ENCODE measurements at places on chromosomes 7 and 10.

DNA sequence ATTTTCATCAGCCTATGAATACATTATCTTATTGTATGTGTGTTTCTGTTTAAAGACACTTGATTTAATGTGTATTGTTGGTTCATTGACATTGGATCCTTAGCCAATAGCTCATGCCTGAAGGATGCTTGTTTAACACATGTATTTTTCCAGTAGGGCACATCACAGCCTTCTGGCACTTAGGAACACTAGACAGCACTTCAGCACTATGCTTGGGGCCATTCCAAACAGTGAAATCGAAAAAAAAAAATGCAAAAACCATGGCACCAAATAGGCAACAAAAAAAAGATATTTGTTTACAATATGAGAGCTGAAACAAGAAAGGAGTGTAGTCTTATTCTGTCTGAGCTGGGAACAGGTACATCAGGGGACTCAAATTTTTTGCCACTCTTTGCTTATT is 262.8 kb downstream of the SLC25A13 start:
- DNase-seq: no peak

DNA sequence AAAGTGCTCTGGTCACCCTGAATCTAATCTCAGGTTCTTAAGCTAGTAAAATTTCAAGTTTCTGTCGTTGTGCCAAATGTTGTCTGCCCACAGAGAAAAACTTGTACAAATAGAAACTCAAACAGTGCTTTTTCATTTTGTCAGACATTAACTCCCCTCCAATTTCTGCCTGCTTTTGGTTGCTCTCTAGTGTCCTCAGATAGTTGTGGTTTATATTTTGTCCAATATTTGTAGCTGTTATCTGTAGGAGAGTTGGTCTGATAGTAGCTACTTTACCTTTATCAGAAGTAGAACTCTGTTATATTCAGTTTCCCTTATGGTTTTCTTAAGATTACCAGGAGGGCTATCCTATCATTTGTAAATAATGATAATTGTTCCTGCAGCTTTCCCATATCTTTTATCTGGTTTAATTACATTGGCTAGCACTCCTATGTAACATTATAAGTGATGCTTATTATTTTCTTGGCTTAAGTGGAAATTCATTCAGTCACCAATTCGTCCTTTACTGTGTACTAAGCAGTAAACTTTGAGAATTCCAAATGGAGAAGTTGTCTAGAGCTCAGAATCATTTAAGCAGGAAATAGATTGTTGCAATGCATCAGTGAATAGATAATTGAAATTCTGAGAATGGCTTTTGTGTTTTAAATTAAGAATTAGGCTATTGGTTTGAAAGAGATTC is 91.0 kb downstream of the ANKIB1 start:
- no peak for DNase-seq

DNA sequence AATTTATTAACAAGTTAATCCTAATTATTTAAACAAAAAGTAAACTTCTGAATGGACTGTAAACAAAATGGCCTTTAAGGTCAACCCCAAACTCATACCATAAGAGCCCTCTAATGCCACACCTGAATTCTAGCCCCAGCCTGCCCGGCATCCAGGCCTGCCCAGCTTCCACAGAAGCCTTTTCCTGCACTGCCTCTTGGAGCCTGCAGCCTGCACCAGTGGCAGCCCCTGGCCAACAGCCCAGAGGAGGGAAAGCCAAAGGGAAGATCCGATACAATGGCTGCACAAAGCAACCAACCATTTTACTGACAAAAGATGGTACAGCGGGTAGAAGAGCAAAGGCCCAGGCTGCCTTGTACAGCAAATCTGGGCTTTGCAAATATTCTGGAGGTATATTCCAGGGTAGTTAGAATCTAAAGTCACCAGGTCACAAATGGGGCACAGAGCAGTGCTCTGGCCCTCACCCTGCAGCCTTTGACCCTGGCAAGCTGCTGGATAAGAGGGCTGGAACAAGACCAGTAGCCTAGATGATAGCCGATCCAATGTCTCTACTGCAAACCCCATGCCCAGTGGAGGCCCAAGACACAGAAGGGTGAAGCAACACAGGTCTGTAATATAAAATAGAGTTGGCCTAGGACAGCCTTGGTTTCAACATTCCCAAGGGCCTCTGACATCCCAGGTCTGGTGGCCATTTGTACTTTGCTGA is 12.5 kb upstream of the CH25H start:
- no peak for DNase-seq

- no peak for DNase-seq
Measured at GRCh38 chr10:73886661-73887293, 12.4 kb upstream of the CAMK2G start.

DNA sequence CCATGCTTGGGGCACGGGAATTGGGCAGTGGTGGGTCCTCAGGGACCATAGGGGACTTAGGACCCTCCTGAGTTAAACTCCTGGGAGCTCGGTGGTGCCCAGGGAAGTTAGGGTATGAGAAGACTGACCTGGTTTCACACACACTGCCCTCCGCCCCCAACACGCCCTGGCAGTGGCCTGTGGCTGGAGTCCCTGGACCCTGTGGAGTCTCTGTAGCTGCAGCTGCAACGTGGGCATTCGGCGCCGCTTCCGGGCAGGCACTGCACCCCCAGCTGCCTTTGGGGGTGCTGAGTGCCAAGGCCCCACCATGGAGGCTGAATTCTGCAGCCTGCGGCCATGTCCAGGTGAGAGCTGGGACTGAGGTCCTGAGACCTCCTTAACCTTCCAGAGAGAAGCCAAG is 29.9 kb upstream of the ZNF862 start:
- no peak for DNase-seq

GRCh38 chr7:131249003-131249402 is 78.7 kb upstream of the MKLN1 start:
- DNase-seq: no peak

DNA sequence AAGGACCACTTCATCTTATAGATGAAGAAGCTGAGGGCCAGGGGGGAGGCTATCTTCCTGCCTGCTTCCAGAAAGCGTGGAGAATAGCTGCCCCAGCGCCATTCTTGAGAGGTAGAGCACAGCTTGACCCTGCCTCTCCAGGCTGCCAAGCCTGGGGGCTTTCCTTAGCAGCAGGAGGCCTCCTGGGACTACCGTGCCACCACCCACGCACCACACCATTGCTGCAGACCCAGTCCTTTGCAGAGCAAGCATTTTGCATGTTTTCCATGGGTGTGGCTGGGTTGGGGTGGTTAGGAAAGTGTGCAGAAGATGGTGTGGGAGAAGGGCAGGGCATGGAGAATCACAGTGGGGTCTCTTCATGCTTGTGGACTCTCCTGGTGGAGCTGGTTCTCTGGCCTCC is 64.9 kb downstream of the TBXAS1 start:
- no peak for DNase-seq

GRCh38 chr7:138208142-138208570 is 131.9 kb downstream of the AKR1D1 start:
- DNase-seq: no peak

- DNase-seq: no peak
Measured at GRCh38 chr7:2005786-2006185, 227.0 kb downstream of the MAD1L1 start.

- DNase-seq: no peak
Measured at GRCh38 chr7:70321016-70321590, 722.8 kb downstream of the AUTS2 start.

DNA sequence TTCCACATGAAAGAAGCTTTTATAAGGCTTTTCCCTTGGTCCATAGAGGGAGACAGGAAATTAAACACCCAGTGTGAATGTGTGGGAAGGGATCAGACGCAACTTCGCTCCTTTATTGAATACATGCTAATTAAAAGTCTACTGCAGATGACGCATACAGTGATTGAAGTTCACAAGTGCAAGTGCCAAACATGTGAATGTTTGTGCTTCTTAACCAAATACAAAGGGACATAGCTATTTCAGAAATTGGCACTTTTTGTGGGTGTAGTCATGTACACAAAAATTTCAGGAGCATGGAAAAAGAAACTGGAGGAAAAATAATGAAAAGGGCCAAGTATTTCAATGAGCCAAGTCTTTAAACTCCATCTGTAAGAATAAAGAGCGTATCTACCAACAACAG is 283.7 kb downstream of the SKAP2 start:
- DNase-seq: no peak

DNA sequence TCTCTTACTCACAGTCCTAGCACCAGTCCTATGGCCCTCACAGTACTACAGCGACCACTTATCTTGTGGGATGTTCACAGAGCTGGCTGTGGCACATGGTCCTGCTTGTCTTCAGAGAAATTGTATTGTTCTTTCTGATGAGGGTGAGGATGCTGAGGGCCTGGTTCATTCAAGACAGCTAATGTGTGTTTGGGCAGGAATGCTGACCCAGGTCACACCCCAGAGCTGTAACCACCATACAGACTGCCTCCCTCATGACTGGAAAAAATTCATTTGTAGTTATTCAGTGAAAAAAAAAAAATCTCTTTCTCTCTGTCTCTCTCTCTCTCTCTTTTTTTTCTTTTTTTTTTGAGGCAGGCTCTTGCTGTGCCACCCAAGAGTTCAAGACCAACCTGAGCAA is 83.5 kb downstream of the KLF6 start:
- DNase-seq: no peak
